ENCODE measurements at places on chromosomes 13 and 19.

GRCh38 chr19:13152356-13152973, 2.3 kb downstream of the IER2 start:
- DNase-seq: no peak

- no peak for DNase-seq
These were observed 60.1 kb upstream of the AKAP11 start for GRCh38 chr13:42211704-42212464.

GRCh38 chr13:61294467-61295191, 121.0 kb downstream of the PCDH20 start:
- DNase-seq: no peak

DNA sequence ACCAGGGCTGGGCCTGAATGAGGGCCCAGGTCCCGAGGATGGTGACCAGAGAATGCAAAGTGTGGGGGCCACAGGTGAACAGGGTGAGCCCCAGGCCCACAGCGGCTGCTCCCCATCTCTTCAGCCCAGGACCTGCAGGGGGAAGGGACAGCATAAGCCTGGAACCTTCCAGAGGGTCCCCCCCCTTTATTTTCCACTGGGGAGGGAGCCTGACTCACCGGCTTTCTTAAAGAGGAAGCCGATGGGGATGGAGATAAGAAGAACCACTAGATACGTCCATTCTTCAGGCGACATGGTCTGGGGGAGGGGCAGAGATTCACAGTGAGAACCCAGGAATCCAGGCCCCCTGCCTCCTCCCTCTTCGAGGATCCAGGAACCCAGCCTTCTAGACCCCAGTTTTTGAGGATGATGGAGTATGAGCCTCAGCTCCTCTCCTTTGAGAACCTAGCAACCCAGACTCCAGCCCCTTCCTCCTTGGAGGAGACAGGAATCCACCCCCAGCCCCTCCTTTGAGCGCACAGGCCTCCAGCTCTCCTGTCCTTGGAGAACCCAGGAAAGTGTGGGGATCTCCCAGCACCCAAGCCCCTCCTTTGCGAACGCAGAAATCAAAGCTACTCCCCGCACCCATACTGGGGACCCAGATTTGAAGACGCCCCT, 1.0 kb downstream of the MBOAT7 start:
- peak; percentile 43 for DNase-seq

- DNase-seq: no peak
These were observed 1.9 kb downstream of the ZNF493 start for GRCh38 chr19:21398851-21399250.

DNA sequence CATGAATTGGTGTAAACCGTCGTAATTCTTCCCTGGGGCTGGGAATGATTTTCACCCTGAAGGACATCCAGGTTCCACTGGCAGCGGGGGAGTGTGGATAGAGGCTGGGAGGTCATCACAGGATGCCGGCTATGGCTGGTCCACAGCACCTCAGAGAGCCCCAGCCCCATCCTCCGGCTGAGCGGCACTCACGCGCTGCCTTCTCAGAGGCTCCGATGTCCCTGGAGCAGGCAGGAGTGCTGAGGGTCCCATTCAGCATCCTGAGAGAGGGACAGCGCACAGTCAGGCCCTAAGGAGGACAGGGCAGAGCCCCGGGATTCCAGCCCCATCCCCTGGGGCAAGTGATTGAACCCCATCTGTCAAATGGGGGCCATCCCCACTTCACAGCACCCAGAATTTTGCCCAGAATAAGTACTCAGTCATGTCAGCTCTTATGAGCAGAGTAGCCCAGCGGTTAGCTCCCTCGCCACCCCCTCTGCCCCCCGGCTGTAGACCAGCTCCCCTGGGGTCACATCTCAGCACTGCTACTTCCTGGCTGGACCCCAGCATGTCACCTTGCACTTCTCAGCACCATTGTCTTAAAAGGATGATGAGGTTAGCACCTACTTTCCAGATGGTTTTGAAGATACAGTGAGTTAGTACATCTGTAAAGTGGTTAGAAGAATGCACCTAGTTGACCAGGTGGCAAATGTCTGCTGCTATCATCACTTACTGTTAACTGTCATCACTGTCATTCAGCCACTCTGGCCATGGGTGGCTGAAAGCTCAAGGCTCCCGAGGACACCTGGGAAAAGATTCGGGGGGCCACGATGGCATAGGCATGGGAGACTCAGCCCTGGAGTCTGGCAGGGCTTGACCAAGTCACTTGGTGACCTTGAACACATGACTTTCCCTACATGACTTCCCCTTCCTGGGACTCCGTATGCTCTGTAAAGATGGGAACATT, 11.9 kb downstream of the GRAMD1A start:
- DNase-seq: no peak

- DNase-seq: no peak
These were observed 61.8 kb upstream of the PDX1 start for GRCh38 chr13:27858046-27858445.

GRCh38 chr13:23567906-23568460, 2.2 kb upstream of the TNFRSF19 start:
- DNase-seq: no peak

DNA sequence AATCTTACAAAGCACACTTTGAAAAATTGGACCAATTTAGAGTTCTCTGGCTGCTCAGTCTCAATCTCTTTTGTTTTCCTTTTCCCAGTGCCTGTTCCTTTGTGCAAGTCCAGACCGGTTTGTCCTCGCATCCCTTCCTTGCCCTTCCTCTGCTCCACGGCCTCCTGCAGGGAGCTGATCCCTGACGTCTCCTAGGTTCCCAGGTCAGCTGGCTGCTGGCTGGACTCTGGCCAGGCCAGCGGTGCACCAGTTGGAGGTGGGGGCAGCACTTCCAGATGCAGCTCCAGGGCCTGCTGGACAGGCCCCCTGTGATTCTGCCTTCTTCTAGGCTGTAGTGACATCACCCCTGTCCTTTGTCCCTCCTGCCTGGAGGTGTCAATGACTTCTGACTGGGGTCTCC, 44.0 kb upstream of the KPNA3 start:
- no peak for DNase-seq

DNA sequence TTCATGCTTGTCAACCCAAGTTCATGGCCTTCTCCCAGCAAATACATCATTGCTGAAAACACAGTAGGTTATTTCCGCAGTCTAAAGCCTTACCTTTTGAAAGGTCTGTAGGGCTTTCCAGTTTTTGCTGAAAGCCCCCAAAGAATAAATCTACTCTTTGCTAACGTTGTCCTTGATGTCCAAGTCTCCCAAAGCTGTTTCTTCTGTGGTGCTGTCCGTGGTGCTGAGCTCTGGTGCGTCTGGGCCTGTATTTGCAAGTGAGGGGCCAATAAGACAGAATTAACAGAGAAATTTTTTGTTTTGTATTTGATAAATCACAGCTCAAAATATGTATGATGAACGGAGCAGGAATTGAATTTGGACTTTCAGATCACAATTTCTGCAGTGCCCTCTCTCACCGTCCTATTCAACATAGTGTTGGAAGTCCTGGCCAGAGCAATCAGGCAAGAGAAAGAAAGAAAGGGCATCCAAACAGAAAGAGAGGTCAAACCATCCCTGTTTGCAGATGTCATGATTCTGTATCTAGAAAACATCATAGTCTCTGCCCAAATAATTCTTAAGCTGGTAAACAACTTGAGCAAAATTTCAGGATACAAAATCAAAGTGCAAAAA, 9.8 kb upstream of the LGALS16 start:
- DNase-seq: no peak

DNA sequence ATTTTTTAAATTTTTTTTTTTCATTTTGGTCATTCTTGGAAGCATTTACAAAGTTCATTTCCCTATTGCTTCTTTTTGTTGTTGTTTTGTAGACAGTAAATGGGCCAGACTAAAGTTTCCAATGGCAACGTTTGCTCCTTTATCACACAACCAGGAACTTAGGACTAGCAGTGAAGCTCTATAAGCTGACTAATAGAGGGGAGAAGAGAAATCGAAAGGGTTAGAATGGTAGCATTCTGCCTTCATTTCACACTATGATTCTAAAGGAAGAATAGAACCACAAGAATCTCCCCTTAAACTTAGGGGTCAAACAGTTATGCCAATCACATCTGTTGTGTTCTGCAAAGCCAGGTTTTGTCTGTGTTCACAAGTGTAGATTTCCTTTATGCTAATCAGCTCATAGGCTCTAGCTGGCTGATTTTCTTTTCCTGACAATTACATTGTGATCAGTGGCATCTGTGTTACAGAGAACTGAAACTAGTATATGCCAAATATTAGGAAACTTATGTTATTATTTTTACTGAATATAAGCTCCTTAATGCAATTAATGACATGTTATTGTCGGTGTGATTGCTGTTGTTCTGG, 467.3 kb downstream of the DACH1 start:
- DNase-seq: no peak

DNA sequence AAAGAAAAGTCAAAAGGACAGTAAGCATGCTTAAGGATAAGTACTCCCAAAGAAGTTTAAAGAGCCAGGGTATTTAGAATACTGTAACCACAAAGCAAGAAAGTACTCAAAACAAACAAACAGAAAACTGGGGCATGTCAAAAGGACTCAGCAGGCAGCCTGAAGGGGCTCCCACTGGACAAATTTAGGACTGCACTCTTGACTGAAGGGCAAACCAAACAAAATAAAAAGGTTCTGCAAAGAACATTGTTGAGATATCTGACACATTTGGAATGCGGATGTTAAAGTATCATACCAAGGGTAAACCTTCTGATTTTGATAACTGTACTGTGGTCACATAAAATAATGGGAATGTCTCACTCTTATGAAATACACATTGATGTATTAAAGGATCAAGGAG, 157.4 kb downstream of the TNFSF13B start:
- no peak for DNase-seq

DNA sequence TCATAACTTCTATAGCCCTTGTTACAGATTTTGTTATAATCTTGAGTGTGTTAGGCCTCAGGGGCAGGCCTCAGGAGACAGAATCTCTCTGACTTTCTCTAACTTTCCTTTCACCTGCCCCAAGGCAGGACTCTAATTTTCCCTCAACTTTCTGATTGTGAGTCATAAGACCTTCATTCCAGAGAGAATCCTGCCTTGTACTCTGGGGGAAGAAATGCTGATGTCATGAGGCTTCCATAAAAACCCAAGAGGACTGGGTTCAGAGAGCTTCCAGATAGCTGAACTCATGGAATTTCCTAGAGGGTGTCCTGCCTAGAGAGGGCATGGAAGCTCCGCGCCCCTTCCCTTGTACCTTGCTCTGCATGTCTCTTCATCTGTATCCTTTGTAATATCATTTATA, 5.3 kb upstream of the KBTBD6 start:
- no peak for DNase-seq

- no peak for DNase-seq
These were observed 207.3 kb downstream of the TEX29 start for GRCh38 chr13:111527614-111528229.

GRCh38 chr19:29467824-29468401, 57.9 kb upstream of the VSTM2B start:
- no peak for DNase-seq

- no peak for DNase-seq
These were observed 7.7 kb upstream of the KIR2DL4 start for GRCh38 chr19:54795758-54796157.

DNA sequence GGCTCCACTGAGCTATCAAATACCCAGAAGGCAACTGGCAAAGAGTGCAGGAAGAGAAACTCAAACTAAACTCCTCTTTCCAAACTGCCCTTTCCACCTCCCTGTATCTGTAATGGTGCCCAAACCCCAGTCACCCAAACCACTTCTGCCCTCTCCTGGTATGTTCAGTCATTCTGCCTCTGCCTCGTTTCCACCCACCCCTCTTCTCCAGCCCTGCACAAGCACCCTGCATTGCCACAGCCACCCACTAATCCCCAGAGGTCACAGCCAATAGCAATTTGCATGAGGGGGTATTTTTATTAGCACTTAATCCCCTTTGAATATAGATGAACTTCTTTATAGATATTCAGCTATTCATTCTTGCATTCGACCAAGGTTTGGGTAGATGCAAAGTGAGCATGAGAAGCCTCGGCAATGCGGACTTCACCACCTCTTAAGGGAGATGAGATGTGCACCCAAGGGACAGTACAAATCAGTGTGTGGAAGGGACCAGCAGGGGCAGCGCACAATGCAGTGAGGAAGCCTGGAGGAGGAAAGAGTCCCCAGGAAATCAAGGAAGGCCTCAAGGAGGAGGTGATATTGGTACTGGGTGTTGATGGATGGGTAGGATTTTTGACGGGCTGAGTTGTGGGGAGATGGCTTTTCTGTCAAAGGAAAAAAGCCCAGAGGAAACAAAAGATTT, 12.4 kb downstream of the TMEM272 start:
- peak; percentile 31 for DNase-seq

DNA sequence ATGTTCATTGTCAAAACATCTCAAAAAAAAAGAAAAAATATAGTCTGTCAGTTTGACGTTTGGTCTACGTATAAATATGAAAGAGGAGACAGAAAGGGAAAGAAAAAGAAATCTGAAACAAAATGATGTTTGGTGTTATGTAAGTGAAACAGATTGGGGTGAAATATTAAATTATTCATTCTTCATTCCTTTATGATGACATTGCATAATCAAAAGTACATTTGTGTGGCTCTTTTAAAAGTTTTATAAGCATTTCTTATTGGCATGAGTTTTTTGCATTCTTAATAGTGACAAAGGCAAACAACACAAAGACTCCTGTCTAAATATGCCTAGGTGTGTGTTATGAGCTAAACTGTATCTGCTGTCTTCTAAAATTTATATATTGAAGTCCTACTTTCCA, 232.6 kb downstream of the EFNB2 start:
- no peak for DNase-seq

DNA sequence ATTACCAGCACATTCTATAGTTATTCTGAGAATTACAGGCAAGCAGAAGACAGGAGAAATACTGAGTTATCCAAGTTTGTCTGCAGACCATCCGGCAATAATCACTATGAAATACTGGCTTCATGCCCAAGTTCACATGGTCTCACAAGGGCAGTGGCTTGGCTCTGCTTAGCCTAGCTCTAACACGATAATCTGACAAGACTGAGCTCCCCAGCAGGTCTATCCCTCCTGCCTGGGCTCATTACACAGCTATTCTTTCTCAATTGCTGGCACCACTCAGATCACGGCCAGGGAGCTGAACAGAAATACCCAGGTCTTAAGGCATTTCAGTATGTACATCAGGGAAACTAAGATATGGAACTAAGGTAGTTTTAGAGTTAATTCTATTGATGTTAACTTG, 361.6 kb upstream of the PCDH20 start:
- no peak for DNase-seq

- peak; percentile 4 for DNase-seq
These were observed 474 bp upstream of the IFT88 start for GRCh38 chr13:20566468-20566897.

DNA sequence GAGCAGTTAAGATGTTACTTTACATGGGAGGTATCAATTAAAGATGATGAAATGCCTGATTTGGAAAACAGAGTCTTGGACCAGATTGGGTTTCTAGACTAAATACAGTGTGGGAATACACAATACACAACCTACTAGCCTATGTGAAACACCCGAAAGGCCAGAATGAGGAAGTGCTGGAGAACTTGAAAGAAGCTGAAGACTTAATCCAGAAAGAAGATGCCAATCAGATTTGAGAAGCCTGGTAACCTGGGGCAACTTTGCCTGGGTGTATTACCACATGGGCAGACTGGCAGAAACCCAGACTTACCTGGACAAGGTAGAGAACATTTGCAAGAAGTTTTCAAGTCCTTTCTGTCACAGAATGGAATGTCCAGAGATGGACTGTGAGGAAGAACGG, 43.2 kb downstream of the N4BP2L1 start:
- DNase-seq: no peak
